ENCODE measurements at places on chromosomes 7 and 10. TPM values are rescaled to one million over a fixed set of nuclear protein-coding genes. Genes with fewer than 3 reads are reported as not detected.

METTL27 gene
- total RNA-seq: 2.6 TPM

TMEM60 gene
- 15.7 TPM for total RNA-seq

DNA sequence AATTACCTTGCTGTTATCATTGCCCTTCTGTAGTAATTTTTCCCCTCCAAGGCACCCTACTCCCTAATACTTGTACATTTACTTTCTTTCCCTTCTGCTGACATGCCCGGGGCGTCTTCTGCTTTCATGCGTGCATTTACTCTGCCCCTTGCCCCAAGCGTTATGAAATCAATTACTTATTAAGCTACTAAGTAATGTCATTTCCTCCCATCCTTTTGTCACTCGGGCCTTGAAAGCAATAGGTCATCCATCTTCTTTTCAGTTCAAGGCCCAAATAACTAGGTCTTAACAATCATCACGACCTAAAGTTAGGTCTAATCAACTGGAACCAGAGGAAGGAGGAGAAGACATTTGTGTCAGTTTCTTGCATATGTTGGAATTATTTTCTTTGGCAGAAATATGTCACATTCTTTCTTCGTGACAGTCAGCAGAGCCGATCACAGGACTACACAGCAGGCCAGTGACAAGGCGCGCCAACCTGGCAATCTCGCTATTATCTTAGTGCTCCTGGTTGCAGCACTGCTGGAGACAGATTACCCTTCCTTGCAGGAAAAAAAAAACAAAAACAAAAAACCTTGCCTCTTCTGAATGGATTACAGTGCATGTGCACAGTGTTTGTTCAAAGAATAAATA is 179.2 kb downstream of the RELN start:
- no peaks in the 10 kb centered on the region for H3K27me3 ChIP-seq
- H3K27ac ChIP-seq: no peak overlapping the region
- H3K4me3 ChIP-seq: no peak overlapping the region
- no peak for DNase-seq
- H3K4me1 ChIP-seq: no peaks in the 10 kb centered on the region

RBP3 gene
- not detected for total RNA-seq

DNA sequence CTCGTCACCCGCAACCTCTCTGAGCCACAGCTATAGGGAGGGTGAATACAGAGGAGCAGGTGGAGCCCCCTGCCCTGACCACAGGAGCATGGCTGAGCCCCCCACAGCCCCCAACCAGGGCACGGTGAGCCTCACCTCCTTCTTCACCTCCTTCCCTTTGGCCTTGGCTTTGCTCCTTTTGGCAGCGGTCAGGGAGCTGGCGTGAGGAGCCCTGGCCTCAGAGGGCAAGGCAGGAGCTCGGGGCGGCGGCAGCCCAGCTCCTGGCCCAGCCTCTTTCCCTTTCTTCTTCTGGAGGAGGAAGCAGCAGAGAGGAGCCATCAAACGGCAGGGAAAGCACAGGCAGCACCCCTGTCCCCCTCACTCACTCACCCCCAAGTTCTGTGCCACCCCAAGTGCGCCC is 42.2 kb downstream of the SLC29A4 start:
- H3K4me3 ChIP-seq: no peak overlapping the region
- no peaks in the 10 kb centered on the region for H3K4me1 ChIP-seq
- no peak overlapping the region for H3K27ac ChIP-seq
- no peaks in the 10 kb centered on the region for H3K27me3 ChIP-seq
- DNase-seq: no peak
- peaks cover 49% of the 10 kb centered on the region for H3K36me3 ChIP-seq

TDRD1 gene
- total RNA-seq: not detected

- H3K27ac ChIP-seq: no peak overlapping the region
- H3K27me3 ChIP-seq: no peaks in the 10 kb centered on the region
- no peak for DNase-seq
- peaks cover 5% of the 10 kb centered on the region for H3K4me1 ChIP-seq
Measured at GRCh38 chr7:47180516-47180826, 401.4 kb downstream of the TNS3 start.

- no peak for DNase-seq
- H3K4me3 ChIP-seq: no peak overlapping the region
- H3K27ac ChIP-seq: no peak overlapping the region
- H3K36me3 ChIP-seq: no peaks in the 10 kb centered on the region
- no peaks in the 10 kb centered on the region for H3K4me1 ChIP-seq
Measured at GRCh38 chr7:155994279-155994811, 182.1 kb upstream of the SHH start.

- DNase-seq: no peak
- no peaks in the 10 kb centered on the region for H3K27me3 ChIP-seq
- H3K36me3 ChIP-seq: no peaks in the 10 kb centered on the region
Measured at GRCh38 chr10:24834869-24835268, 111.2 kb upstream of the ARHGAP21 start.

DNA sequence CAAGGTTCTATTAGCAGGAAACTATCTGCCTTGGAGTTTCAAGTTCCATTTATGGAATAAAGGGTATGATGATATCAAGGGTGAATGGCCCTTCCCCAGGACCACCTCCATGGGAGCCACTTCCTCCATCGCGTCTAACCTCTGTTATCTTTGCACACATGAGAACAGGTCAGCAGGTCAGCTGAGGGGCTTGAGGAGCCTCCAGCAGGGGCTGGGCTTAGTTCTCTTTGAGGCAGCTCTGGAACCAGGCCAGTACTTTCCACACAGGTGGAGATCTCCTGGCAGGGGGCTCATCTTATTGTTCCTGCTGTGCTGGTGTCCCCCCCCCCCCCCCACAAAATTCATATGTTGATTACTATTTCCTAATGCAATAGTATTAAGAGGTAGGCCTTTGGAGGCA is 472.2 kb upstream of the ZMIZ1 start:
- no peaks in the 10 kb centered on the region for H3K27me3 ChIP-seq
- no peak overlapping the region for H3K27ac ChIP-seq
